ENCODE measurements at places on chromosomes 5 and 9.

DNA sequence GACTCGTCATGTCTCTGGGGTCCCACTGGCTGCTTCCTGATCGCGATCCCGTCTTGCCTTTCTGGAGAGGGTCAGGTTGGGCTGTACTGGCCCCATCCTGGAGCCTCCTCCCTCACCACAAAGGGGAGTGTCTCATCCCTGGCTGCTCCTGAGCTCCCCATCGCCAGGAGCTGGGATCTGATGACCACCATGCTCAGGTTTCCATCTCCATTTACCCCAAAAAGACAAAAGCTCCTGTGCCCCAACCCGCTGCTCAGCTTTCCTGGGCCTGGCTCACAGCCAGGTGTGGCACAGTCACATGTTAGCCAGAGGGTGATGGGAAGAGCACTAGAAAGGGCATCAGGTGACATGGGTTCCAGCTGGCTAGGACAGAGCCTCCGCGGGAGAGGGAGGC, 47.3 kb upstream of the CDKN2AIPNL start:
- DNase-seq, result peak; percentile 12

GRCh38 chr9:20200991-20201431, 412.2 kb upstream of the SLC24A2 start:
- no peak for DNase-seq

DNA sequence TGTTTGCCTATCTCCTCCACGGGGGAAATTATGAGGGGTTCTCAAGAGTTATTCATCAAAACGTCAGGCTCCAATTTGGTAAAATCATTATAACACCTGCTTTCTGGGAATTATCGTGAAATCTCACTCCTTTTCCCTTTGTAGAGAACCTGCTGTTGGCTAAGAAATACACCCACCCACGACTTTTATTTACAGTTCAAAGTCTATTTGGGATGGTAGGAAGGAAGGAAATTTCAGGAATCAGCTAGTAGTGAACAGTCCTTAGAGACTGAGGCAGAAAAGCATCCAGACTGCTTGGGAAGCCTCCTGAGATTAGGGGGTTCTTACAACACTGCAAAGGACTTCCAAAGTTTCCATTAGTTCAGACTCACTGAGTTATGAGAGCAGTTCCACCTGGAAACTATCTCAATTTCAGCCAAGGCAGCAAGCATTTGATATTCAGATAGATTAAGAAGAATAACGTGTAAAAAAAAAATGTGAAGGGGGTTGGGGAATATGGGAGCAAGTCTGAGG, 9.4 kb upstream of the SPDL1 start:
- no peak for DNase-seq

DNA sequence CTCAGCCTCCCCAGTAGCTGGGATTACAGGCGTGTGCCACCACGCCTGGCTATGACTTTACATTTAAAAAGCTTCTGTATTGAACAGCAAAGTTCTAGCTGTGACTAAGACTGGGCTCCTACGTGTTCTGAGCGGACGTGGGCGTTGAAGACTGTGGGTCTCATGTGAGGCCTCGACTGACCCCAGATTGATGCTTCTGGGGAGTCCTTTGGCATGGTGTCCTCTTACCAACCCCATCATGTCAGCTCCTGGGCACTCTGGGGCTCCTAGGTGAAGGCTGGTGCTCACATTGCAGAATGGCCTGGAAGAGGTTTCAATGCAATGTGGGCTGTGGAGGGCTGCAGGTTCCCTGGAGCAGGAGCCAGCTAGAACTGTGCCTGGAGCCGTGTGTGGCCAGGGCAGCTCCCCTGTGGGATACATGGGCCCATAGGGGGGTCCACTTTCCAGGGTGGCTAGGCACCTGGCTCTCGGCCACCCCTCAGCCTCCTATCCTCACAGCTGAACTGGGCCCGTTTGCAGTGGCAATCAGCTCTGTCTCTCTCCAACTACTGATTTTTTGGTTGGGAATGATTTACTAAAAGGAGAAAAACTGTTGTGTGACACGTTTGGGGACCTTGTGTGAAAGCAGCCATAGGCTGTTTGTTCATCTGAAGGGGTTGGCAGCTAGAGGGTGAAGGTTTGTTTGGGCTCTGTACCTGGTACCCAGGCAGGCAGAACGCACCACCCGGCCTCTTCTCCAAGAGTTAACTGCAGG, 29.7 kb downstream of the SLC25A25 start:
- DNase-seq, result no peak

DNA sequence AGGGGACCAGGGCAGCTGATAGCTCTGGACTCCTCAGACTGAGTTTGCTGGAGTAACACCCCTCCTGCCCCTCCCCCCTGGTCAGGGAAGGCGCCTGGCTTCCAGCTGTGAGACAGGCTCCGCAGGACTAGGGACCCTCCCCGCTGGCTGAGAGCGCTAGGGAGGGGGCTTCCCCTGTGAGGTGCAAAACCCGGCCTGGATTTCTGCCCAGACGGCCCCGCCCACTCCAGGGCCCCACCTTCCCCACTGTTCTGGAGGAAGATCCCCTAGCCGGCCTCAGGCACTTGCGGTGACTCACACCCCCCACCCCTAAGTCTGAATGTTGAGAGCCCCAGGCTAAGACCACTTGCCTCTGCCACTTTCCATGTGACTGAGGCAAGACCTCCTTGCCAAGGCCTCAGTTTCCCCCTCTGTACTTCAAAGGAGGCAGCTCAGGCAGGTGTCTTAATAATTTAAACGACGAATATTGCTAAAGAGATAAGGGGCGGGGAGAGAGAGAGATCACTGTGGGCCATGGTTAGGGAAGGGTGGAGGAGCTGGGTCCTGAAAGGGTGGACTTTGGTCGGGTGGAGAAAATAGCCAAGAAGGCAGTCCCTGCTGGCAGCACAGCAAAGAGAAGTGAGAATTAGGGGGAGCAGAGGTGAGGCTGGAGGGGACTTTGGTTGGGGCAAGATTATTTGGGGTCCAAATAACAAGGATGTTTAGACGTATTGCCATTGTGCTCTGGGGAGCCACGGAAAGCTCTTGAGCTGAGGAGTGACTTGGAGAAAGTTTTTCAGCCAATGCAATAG, 1.0 kb upstream of the DAB2IP start:
- DNase-seq, result no peak

DNA sequence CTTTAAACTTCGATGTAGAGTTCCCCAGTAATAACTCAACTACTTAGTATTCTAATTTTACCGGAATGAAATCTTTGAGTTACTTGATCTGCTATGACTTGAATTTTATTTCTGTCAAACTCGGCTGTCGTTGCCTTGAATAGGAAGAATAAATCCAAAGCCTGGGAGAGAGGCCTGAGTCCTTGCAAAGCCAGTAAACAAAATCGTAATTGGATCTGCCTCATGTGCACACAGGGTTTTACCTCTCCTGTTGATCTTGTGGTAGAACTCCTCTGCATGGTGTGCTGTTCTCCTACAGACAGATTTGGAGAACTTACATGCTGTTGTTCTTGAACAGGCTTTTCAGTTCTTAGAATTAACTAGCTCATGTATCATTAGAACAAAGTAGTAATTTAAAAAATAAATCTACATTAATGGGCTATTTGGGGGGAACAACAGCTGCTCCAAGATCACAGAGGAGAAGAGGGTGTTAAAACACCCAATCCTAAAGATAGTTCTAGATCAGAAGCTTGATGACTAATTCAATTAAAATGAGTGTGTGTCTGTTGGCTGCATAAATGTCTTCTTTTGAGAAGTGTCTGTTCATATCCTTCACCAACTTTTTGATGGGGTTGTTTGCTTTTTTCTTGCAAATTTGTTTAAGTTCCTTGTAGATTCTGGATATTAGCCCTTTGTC, 28.9 kb downstream of the HSPB3 start:
- DNase-seq, result no peak

DNA sequence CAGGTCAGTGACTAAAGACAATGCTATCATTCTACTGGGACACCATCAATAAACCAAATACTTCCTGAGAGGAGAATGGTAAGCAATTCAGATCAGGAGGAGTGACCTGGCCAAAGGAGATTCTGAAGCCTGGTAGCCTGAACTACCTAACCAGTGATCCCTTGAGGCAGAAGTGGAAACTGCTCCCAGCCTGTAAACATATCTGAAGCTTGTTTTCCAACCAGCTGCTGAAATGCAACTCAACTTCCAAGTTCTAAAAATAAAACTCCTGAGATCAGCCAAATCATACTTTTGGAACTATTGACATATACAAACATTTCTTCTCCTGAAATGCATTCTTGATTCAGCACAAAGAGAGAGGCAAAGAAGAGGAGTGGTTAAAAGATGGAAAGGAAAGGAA, 204.1 kb downstream of the EBF1 start:
- no peak for DNase-seq

DNA sequence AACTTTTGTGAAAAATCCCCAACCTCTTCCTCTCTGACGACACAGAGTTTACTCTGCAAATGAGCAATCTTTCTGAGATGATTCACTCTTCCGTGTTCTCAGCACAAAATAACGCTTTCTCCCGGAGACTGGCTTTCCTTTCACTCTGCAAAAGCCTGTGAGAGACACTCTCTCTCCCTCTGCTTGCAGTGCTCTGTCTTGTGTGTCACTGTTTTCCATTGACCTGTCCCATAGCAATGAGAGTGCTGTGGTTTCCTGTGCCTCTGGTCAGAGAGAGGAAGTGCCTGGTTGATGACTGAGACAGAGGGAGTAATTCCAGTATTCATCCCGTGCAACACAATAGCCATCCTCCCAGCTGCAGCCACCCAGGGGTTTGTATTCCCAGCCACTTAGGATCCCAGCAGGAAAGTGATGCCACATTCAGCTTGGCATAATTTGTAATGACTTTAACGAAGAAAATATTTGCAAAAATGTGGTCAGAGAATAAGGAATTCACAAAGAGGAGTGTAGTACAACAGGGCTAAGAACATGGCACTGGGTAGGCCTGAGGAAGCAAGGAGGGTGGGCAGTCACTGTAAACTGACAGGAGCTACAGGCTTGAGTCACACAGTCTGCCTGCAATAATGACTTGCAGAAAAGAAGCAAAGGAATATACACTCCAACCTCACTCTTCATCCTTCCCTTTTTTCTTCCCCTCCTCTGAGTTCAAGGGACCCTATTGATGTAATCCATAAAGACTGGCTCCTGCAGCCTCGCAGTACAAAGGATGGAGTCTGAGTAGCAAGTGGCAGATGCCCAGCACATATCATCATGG, 463.5 kb upstream of the RGMB start:
- no peak for DNase-seq

DNA sequence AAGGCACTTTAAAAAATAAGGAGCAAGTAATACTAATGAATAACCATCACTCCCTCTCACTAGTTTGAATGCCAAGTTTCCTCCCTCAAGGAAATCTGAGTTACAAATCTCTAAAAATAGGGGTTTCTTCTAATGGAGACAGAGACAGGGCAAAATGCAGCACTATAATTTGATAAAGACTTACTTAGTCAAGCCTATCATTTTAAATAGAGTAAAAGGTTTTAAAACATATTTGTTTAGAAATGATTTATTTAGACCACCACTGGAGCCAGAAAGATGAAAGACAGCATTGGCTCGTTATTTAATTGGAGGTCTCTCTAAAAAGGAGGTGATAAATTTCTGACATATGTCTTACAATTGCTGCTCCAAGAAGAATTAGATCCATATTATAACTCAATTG, 228.7 kb downstream of the TLE1 start:
- DNase-seq, result no peak

Measured in NCI-H2107 (cell line).